ENCODE measurements at places on chromosomes 5 and 9. TPM values are rescaled to one million over a fixed set of nuclear protein-coding genes. Genes with fewer than 3 reads are reported as not detected.

DNA sequence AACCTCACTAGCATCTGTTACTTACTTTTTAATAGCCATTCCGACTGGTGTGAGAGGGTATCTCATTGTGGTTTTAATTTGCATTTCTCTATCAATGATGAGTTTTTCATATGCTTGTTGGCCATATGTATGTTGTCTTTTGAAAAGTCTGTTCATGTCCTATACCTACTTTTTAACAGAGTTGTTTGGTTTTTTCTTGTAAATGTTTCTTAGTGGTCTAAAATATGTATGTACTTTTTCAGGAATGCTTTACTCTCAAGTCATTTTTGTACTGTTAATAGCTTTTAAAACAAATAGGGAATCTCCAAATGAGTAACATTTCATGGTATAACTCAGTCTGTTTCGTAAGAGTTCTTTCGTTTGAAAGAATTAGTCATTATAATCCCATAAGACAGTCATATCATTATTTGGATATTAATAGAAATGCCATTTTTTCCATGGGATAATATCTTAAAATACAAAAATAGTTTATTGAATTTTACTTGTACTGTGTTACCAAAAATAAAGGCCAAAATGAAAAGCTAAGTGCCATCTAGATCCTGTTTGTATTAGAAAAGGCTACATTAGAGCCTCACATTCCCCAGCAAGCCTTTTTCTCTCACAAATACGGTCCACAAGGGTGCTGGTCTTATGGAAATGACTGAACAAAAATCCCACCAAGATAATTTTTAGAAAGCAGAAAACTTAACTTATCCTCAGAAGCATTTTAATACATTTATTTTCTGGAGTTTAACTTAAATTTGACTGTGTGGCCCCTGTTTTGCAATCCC is 247.7 kb downstream of the PJA2 start:
- DNase-seq = peak; percentile 34

GRCh38 chr9:73182928-73183327 is 31.3 kb downstream of the ANXA1 start:
- no peak for DNase-seq

DNA sequence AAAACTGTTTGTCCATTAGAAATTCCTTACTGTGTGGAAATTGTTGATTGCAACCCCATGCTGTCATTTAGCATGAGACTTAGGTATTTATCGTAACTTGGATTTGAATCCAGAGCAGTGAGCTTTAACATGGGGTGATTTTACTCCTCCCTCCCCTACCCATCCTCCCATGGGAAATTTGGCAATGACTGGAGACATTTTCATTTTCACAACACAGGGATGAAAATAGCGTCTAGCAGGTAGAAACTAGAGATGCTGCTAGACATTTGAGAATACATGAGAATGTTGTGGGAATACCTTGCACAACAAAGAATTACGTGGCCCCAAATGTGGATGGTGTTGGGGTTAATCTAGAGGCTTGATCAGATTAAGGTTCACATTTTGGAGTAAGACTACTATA is 191.3 kb upstream of the MPDZ start:
- DNase-seq = no peak

DNA sequence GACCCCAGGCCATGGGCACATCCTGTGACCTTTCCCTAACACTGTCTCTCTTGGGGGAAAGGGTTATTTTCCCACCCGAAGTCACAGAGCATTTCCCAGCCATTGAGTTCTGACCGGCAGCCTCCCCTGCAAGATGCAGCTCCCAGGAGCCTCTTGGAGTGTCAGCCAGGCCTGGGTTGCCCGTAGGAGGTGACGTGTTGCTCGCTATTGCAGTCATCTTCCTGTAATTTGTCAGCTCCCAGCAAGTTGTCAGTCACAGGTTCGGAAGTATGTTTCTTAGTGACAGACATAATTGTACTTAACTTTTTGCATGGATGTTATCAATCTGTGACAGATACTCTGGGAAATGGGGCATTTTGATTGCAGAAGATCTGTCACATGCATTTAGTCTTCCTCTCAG is 74.5 kb downstream of the MVB12B start:
- no peak for DNase-seq

DNA sequence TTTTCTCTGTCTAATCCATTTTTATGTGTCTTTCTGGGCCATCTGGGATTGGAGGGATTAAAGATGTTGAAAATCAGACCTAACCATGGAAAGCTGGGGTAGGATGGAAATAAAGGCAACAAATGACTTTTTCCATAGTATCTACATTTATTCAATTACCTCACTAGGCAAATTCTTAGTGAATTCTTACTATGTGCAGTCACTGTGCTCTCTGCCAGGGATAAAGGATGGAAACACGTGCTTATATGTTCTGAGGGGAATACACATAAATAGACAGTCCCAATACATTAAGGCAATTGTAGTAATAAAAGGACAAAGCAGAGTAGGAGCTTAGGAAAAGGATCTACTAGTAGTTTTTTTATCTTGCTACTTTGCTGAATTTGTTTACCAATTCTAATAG is 214.2 kb downstream of the PRR16 start:
- DNase-seq = no peak

Gene AK8
- 1.9 TPM for polyA plus RNA-seq

- DNase-seq = no peak
Measured at GRCh38 chr9:34590381-34591247, 1.1 kb upstream of the CNTFR start.

Gene IFNA13
- polyA plus RNA-seq = not detected

DNA sequence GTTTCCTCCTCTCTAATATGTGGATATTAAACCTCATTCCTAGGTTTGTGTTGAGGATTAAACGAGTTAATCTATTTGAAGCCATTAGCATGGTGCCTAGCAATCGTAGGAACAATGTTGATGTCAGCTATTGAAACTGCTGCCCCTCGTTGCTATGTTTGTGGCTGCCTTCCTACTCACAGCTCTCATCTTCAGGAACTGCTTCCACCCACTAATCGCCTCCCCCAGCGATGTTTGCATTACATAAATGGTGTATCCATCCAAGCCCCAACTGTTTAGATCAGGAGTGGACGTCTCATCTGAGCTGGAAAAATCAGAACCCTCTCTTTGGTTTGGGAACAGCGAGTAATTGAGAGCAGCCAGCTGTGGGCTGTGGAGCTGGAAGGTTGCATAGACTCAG is 416.6 kb downstream of the ARHGEF28 start:
- DNase-seq = peak; percentile 7

Gene CCNI2
- polyA plus RNA-seq = 0.61 TPM

GRCh38 chr5:38737976-38738375 is 107.8 kb upstream of the OSMR start:
- DNase-seq = no peak

Gene PCDHGA12
- polyA plus RNA-seq = 1.6 TPM

- DNase-seq = no peak
Measured at GRCh38 chr5:106134549-106134948, 1536.2 kb downstream of the EFNA5 start.

- peak; percentile 99 for DNase-seq
Measured at GRCh38 chr9:111631214-111631971, at the start of gene DNAJC25. Gene DNAJC25 (plus strand): TSS chr9:111631334. CDS start chr9:111631408, 74 bp downstream.

DNA sequence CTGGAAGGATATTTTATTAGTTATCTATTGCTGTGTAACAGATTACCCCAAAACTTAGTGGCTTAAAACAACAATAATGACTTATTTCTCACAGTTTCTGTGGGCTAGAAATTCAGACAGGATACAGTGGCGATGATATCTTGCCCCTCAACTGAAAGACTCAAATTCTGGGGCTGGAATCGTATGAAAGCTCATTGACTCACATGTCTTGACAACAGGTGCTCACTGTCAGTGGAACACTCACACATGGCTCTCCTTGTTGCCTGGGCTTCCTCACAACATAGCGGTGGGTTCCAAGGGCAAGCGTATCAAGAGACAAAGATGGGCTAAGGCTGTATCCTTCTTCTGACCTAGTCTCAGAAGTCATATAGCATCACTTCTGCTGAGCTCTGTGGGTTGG is 3.7 kb upstream of the GNPDA1 start:
- DNase-seq = no peak

DNA sequence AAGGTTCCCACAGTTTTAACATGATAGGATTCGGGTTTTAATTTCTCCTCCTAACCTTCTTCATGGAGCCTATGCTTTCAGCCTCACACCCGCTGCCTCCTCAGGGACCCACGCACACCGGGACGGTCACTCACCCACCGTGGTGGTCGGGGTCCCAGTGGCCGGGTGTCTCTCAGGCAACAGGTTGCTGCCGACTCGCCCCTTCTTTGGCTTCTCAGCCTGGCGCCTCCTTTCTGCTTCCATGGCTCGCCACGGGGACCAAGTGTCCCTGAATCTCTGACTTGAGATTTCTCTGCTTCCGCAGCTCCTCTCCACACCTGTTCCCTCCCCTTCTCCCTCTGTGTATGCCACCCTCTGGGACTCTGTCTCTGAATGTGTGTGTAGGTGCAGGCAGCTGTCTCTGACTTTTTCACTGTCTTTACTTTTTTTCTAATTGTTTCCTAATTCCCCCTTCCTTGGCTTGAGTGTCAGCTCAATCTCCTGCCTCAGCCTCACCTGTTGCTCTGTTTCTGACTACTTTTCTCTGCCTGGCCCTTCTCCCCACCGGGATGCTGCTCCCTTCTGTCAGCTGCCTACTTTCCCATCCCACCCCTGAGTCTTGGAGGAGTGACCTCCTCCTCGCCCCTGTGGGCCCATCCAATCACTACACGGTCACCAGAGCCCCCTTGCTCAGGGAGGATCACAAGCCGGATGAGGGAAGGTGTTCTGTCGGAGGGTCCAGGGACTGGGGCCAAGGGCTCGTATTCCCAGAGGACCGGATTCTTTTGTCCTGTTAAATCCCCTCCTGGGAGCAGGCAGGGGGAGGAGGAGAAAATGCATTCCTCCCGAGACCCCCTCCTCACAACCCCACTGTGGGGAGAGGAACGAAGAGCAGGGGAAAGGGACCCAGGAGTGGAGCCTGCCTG is at the start of gene PROP1:
TSS of gene PROP1 (minus strand) at position 552 of the 905 bp plus-strand sequence. CDS start at position 243, 309 bp downstream.
- DNase-seq = no peak

DNA sequence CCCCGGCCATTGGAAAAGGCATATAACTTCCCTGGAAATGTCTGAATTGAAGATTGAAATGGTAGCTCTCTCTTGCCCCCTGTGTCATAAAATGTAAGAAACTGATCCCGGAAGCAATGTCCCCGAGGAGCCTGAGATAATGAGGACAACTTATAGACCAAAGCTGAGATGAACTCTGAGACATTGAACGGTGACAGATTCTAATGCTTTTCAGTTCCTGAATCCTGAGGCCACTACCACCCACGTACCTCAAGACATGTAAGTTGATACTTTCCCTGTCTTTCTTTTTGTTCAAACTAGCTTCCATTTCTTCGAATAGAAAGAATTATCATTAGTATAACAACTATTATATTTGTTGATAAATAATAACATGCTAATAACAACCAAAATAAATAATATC is 51.0 kb downstream of the KIF4B start:
- no peak for DNase-seq

GRCh38 chr5:142175461-142176142 is 67.0 kb downstream of the NDFIP1 start:
- no peak for DNase-seq

Gene RANBP3L
- 0.21 TPM for polyA plus RNA-seq

GRCh38 chr9:124299515-124300090 is 41.9 kb downstream of the NEK6 start:
- no peak for DNase-seq

- DNase-seq = no peak
Measured at GRCh38 chr5:10363519-10364185, 10.2 kb downstream of the MARCHF6 start.

DNA sequence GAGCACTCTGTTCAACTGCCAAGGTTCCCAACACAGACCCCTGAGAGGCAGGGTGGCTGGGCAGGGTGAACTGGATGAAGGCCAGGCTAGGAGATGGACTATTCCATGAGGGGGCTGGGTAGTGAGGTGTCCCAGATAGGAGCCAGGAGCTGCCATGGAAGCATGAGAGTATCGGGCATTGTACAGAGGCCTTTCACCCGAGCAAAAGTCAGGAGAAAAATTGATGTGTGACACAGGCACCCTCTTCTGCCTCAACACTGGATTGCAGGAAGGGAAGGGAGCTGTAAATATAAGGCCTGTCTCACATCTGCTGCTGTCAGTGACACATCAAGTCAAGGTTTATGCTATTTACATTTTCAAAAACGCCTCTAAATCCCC is 74.6 kb downstream of the UBAP1 start:
- peak; percentile 57 for DNase-seq

Gene MTREX
- polyA plus RNA-seq = 17.4 TPM

Data from lung (tissue), 17 donors.